ENCODE measurements at places on chromosomes 12 and 14. TPM values are rescaled to one million over a fixed set of nuclear protein-coding genes. Genes with fewer than 3 reads are reported as not detected.
A peak's percentile ranks its signal among the peaks of the same experiment; 100 is the strongest.

The DHH gene
- not detected for total RNA-seq

DNA sequence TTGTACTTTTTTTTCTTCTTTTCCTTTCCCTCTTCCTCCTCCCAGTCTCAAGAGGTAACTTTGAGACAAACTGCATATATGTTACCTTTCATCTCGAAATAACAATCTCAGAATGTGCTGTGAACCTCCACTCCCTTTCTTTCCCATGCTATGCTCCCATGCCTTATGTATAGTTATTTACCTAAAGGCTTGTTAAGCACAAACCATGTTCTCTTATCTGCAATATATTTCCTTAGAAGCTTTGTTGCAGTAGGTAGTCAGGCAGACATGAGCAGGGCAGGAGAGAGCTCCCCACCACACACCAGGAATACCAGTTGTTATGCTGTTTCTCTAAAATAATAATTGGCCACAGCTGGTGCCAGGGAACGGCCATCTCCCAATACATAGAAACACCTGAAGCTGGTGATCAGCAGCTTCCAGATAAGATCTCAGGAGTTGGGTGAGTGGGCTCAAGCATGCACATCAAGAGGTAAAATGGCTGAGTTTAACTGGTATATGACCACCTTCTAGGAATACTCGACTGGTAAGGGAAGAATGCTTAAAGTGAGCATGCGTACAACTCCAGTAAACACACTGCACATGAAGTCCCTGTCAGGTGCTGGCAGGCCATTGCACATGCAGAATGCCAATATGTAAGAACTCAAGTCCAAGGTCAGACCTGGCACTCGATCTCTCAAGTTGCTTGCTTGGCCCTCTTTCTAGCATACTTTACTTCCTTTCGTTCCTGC is 14.8 kb upstream of the DHRS2 start:
- H3K27me3 ChIP-seq = peaks cover 9% of the 10 kb centered on the region
- H3K27ac ChIP-seq = no peak overlapping the region
- no peaks in the 10 kb centered on the region for H3K36me3 ChIP-seq
- peaks cover 4% of the 10 kb centered on the region for H3K4me1 ChIP-seq

GRCh38 chr12:1844661-1845409 is 24.5 kb downstream of the LRTM2 start:
- H3K4me3 ChIP-seq = no peak overlapping the region
- no peaks in the 10 kb centered on the region for H3K36me3 ChIP-seq
- H3K27ac ChIP-seq = no peak overlapping the region
- H3K27me3 ChIP-seq = no peaks in the 10 kb centered on the region

The KRT74 gene
- not detected for total RNA-seq

The KITLG gene
- total RNA-seq = not detected

The OASL gene
- 3.1 TPM for total RNA-seq

GRCh38 chr14:53881161-53881871 is 75.3 kb downstream of the BMP4 start:
- DNase-seq = no peak
- H3K4me3 ChIP-seq = no peak overlapping the region
- H3K4me1 ChIP-seq = no peaks in the 10 kb centered on the region
- no peak overlapping the region for H3K27ac ChIP-seq

DNA sequence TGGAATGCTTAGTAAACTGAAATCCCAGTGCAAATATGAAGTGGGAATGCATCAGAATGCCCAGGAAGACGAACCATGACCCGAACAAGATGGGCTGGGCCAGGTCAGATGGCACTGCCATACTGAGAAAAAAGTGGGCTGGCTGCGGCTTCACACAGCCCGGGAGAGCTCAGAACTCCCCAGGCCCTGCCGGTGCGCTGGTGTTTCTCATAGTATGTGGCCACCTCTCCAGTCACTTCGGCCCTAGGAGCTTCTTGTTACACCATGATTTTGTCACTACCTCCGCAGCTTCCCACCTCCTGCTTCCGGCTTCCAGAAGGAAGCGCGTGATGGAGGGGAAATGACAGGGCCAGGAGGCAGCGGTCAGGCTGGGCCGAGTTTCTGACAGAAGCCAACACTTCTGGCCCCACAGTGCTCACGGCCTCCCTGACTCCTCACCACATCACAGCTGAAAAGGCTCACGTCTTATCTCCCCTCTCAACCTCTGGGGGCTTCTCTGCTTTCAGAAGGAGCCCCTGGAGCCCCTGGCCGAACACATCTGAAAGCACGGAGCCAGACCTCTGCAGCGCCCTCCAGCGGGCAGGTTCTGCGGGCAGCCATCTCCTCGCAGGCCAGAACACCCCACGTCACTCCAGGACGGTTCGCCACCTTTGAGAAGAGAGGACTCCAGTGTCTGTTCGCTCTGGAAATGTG is 30.7 kb downstream of the DAD1 start:
- peak overlapping the region; percentile 96 for H3K27ac ChIP-seq
- peak overlapping the region; percentile 83 for H3K4me3 ChIP-seq
- peaks cover 13% of the 10 kb centered on the region for H3K36me3 ChIP-seq

The TAS2R9 gene
- total RNA-seq = not detected

DNA sequence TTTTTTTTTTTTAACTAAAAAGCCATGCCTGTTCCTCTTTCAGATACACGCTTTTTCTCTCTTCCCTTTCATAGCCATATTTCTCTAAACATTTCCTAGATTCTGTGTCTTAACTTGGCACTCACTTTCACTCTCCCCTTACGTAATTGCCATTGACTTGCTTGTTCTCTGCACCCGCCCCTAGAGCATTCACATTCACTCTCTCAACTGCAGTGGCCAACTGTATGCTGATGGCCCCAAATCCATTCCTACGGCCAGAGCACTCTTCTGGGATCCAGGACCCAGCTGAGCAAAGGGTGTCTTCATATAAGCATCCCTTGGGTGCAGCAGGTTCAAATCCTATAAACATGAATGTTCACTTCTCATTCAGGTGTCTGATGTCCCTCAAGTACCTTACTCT is 59.5 kb downstream of the CKB start:
- peaks cover 31% of the 10 kb centered on the region for H3K36me3 ChIP-seq
- H3K4me1 ChIP-seq = no peaks in the 10 kb centered on the region
- no peaks in the 10 kb centered on the region for H3K27me3 ChIP-seq
- no peak overlapping the region for H3K4me3 ChIP-seq
- no peak overlapping the region for H3K27ac ChIP-seq
- no peak for DNase-seq

The FOXM1 gene
- total RNA-seq = 72.6 TPM

The KLRG1 gene
- total RNA-seq = 0.69 TPM

GRCh38 chr12:88716240-88716639 is 136.0 kb upstream of the KITLG start:
- H3K36me3 ChIP-seq = no peaks in the 10 kb centered on the region
- H3K4me1 ChIP-seq = no peaks in the 10 kb centered on the region
- DNase-seq = no peak
- no peak overlapping the region for H3K4me3 ChIP-seq

DNA sequence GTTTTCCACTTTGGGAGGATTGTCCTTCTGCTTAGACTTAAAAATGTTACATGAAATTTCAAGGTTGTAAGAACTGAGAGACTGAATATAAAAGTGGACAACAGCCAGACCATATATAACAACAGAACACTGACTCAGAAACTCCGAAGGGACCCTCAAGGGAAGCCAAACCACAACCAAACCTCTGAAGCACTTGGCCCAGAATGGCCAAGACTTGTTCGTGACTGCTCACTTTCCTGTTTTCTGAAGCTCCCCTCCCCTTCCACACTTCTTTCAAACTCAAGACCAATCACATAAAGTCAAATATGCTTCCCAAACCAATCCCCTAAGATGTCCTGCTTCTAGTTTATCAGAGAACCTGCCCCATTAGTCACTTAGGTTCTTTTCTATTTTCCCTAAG is 13.7 kb downstream of the OR6J1 start:
- DNase-seq = no peak
- no peaks in the 10 kb centered on the region for H3K36me3 ChIP-seq
- H3K4me3 ChIP-seq = no peak overlapping the region
- H3K27ac ChIP-seq = no peak overlapping the region
- peaks cover 13% of the 10 kb centered on the region for H3K27me3 ChIP-seq
- H3K4me1 ChIP-seq = no peaks in the 10 kb centered on the region

DNA sequence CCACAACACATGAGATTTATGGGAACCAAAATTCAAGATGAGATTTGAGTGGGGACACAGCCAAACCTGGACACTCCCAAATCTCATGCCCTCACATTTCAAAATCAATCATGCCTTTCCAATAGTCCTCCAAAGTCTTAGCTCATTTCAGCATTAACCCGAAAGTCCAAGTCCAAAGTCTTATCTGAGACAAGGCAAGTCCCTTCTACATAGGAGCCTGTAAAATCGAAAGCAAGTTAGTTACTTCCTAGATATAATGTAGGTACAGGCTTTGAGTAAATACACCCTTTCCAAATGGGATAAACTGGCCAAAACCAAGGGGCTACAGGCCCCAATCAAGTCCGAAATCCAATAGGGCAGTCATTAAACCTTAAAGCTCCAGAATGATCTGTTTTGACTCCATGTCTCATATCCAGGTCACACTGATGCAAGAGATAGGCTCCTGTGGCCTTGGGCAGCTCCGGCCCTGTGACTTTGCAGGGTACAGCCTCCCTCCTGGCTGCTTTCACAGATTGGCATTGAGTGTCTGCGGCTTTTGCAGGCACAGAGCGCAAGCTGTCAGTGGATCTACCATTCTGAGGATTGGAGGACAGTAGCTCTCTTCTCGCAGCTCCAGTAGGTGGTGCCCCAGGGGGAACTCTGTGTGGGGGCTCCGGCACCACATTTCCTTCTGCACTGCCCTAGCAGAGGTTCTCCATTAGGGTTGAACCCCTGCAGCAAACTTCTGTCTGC is 60.1 kb downstream of the LRIG3 start:
- no peak overlapping the region for H3K27ac ChIP-seq
- H3K4me3 ChIP-seq = no peak overlapping the region
- no peak for DNase-seq
- no peaks in the 10 kb centered on the region for H3K36me3 ChIP-seq
- H3K27me3 ChIP-seq = no peaks in the 10 kb centered on the region

GRCh38 chr12:64061868-64062375 is 160.2 kb downstream of the KICS2 start:
- no peak overlapping the region for H3K27ac ChIP-seq
- H3K4me1 ChIP-seq = no peaks in the 10 kb centered on the region
- peaks cover 3% of the 10 kb centered on the region for H3K27me3 ChIP-seq
- no peak overlapping the region for H3K4me3 ChIP-seq
- no peak for DNase-seq

- no peak for DNase-seq
- no peaks in the 10 kb centered on the region for H3K36me3 ChIP-seq
- no peak overlapping the region for H3K4me3 ChIP-seq
- no peak overlapping the region for H3K27ac ChIP-seq
- H3K4me1 ChIP-seq = no peaks in the 10 kb centered on the region
- H3K27me3 ChIP-seq = peaks cover 8% of the 10 kb centered on the region
These were observed 47.8 kb downstream of the FERMT2 start for GRCh38 chr14:52902971-52903619.

DNA sequence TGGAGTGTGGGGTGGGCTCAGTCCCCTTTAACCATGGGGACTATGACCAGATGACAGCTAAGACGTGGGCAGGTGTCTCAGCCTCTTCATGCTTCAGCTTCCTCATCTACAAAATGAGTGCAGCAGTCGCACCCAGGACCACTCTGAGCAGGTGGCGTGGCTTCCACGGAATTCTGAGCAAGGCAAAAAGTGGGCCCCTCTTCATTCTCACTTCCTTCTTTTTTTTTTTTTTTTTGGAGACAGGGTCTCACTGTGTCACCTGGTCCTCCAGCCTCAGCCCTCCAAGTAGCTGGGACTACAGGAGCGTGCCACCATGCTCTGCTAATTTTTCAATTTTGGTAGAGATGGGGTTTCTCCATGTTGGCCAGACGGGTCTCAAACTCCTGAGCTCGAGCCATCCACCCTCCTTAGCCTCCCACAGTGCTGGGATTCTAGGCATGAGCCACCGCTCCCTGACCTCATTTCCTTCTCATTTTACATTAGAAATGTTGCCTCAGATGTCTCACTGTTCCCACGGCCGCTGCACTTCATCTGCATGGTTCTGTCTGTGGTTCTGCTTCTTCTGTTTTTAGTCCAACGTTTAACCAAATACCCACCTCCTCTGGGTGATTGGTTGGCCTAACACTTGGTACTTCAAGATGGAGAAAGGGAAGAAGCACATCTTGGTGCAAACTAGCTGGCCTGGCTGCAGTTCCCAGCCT is 41.3 kb upstream of the BCL7A start:
- no peak for DNase-seq
- H3K36me3 ChIP-seq = no peaks in the 10 kb centered on the region
- no peak overlapping the region for H3K27ac ChIP-seq
- peaks cover 9% of the 10 kb centered on the region for H3K27me3 ChIP-seq

Measured in activated T-helper 1 cell treated with anti-CD3 and anti-CD28 coated beads, Interleukin-12 subunit alpha, Interleukin-12 subunit beta, Interleukin-2, Interleukin-4 antibody, amounts not matched to agents 30 ng/mL and 10 ng/mL and 1 ng/mL, durations not matched to agents 14 hours and 24 hours and 36 hours (primary cell).